Immature natural killer cell (primary cell): ENCODE measurements at places on chromosomes 2 and 18.

GRCh38 chr2:105536175-105536574 lies 137.3 kb upstream of the FHL2 start:
- no peak for DNase-seq

DNA sequence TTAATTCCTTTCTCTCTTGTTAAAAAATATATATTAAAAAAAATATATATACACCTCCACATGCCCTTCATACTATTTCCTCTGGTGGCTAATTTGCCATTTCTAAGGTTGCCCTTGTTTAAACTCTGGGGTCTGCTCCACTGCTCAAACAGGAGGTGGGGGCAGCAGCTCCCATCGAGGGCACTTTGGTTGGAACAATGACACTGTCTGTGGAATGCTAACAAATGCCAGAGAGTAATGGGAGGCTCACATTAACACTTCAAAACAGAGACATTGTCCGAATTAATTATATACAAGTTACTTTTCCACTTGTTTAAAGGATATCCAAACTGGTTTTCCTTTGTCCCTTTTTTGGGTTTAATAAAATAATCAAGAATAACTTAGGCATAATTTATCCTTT lies 58.8 kb upstream of the CD302 start:
- DNase-seq: no peak

DNA sequence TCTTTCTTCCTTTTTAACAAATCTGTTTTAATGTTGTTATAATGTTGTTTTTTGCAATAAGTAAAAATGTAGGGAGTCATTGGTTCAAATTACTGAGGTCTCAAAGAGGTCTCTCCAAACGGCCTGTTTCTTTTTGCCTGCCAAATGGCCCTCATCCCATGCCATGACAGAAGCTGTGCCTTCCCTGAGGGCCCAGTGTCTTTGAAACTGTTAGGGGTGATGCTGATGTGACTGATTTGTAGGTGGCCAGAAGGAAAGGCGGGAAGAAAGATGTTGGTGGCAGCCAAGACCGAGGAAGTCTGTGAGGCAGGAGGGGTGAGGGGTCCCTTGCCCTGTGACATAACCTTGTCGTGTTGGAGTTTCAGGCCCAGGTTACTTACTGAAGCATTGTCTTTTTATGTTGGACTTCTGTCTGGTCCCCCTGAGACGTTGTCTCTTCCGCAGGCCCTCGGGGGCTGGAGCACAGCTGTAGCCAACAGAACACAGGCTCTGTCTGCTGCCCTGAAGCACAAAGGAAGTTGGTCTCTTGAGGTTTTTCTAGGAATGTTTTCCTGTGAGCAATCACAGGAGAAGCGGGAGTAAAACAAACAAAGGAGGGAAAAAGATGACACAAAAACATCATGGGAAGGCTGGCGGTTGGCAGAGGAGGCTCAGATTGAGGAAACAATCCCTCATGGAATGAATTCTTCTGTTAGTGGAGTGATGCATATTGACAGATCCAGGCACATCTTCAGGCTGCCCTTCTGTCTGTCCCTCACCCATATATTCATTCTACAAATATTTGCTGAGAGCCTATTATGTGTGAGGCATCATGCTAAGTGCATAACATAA lies 4.9 kb upstream of the ST3GAL5 start:
- no peak for DNase-seq

GRCh38 chr2:10686176-10686730 lies 3.5 kb downstream of the NOL10 start:
- no peak for DNase-seq
